ENCODE measurements at places on chromosomes 7 and 10. TPM values are rescaled to one million over a fixed set of nuclear protein-coding genes. Genes with fewer than 3 reads are reported as not detected.

OR2A42 gene
- total RNA-seq: under 0.01 TPM

PCDH15 gene
- total RNA-seq: not detected

RPEL1 gene
- total RNA-seq: 0.13 TPM

CAV2 gene
- 270 TPM for total RNA-seq

LIPK gene
- not detected for total RNA-seq

SCIN gene
- 0.18 TPM for total RNA-seq
